Renal cortical epithelial cell (primary cell): ENCODE measurements at places on chromosomes 7 and 10. TPM values are rescaled to one million over a fixed set of nuclear protein-coding genes. Genes with fewer than 3 reads are reported as not detected.

- no peak for DNase-seq
Measured at GRCh38 chr10:101695404-101695890, 477 bp upstream of the FBXW4 start.

GRCh38 chr10:21512573-21513404 lies 12.7 kb downstream of the SKIDA1 start:
- DNase-seq, result no peak

GRCh38 chr7:136016649-136017395 lies 39.7 kb upstream of the MTPN start:
- no peak for DNase-seq

DNA sequence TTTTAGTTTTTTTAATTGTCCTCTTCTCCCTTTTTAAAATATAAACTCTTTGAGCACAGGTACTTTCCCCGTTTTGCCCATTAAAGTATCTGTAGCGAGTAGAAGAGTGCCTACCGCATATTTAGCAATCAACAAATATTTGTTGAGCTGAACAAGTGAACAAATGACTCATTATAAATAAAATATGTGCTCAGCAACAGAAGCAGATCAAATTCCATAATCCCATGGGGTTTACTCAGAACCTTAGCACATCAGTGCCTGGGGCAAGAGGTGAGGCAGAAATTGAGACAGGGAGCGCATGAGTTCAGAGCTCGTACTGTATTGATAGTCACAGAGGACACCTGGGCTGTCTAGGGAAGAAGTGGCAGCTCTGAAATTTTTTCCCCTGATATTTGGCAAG lies 161.0 kb downstream of the SEM1 start:
- DNase-seq, result peak; percentile 2

DNA sequence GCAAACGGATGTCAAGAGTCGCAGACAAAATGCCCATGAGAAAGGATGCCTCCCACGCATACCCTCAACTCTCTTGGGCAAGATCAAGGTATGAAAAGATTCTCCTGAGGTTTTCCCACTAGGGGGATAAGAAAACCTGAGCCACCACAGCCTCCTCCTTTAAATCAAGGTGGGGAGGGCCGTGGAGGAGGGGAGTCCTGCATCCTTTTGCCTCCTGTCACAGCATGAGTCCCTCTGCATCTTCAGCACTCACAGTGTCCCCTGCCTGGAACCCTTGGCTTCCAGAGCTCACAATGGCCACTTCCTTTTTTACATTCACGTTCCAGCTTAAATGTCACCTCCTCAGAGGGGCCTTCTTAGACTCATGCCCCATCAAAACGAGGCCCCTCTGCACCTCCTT lies 207.6 kb downstream of the GLI3 start:
- DNase-seq, result no peak

The PDZD7 gene
- total RNA-seq, result 1.3 and 4.7 TPM in 2 replicates

The FOXP2 gene
- 0.15 and 1.9 TPM in 2 replicates for total RNA-seq

GRCh38 chr7:90518630-90519029 lies 49.2 kb downstream of the PTTG1IP2 start:
- DNase-seq, result no peak

- no peak for DNase-seq
Measured at GRCh38 chr10:42812028-42812427, 29.4 kb downstream of the BMS1 start.

DNA sequence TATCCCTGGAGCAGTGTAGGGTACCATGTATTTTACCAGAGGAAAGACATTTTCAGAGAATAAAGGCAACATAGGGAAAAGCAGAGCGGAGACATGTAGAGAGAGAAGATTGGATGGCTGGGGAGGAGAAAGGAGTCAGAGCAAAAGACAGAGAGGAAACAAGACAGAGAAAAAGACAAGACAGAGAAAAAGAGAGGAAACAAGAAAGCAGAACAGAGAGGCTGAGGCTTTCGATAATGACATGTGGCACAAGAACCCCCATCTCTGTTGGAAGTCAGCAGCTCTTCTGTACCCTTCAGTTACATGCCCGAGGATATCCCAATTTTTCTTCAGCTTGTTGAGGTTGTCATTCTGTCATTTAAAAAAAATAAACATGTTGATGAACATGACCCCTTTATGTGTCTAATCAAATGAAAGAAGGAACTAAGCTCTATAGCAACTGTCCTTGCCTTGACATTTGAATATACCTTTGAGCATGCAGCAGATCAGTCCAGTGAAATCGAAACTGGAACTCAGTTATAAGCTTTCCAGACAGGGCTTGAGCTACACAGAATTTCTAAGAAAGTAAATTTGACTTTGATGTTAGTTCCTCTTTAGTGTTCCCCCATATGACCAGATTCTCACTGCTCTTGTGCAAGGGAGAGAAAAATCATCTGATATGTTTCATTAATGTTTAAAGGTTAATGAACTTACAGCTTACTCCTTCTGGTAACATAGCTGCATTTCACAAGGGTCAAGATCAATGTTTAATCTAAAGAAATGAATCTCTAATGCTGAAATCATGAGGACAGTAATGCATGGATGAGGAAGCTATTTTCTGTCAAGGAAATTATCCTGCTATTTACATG lies 75.1 kb upstream of the SP4 start:
- DNase-seq, result no peak

- no peak for DNase-seq
Measured at GRCh38 chr7:100127866-100128636, 1.3 kb downstream of the MBLAC1 start.

The LLCFC1 gene
- total RNA-seq, result not detected in 2 replicates

The IFIT3 gene
- 12.8 and 61.6 TPM in 2 replicates for total RNA-seq

The MLXIPL gene
- 0.15 TPM in 1 of 2 replicates, not detected in the other for total RNA-seq

DNA sequence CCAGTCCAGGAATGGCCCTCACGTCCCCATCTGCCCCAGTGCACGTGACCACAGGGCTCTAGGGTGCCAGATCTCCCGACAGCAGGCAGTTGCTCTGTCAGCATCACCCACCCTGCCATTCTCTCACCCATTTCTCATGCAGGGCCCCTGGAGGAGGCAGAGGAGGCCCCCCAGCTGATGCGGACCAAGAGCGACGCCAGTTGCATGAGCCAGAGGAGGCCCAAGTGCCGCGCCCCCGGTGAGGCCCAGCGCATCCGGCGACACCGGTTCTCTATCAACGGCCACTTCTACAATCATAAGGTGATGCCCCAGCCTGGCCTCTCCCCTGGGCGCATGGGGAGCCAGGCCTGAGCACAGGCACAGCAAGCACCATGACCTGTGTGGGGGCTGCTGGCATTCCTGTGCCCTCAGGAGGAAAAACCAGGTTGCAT lies 6.1 kb upstream of the DEPP1 start:
- DNase-seq, result no peak

GRCh38 chr7:157018997-157019608 lies 8.6 kb upstream of the MNX1 start:
- no peak for DNase-seq

DNA sequence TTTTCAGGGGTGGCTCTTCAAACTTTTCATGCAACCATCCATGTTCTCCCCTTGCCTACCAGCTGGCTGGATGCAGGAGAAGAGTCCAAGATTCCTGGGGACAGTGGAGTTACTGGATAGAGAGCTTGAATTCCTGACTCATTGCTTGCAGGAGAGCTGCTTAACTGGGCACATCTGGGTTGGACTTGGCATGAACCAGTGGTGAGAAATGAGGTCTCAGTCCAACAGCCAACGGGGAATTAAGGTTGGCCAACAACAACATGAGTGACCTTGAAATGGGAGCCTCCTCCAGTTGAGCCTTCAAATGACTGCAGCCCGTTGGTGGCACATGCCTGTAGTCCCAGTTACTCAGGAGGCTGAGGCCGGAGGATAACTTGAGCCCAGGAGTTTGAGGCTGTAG lies 58.1 kb upstream of the OPN4 start:
- no peak for DNase-seq

DNA sequence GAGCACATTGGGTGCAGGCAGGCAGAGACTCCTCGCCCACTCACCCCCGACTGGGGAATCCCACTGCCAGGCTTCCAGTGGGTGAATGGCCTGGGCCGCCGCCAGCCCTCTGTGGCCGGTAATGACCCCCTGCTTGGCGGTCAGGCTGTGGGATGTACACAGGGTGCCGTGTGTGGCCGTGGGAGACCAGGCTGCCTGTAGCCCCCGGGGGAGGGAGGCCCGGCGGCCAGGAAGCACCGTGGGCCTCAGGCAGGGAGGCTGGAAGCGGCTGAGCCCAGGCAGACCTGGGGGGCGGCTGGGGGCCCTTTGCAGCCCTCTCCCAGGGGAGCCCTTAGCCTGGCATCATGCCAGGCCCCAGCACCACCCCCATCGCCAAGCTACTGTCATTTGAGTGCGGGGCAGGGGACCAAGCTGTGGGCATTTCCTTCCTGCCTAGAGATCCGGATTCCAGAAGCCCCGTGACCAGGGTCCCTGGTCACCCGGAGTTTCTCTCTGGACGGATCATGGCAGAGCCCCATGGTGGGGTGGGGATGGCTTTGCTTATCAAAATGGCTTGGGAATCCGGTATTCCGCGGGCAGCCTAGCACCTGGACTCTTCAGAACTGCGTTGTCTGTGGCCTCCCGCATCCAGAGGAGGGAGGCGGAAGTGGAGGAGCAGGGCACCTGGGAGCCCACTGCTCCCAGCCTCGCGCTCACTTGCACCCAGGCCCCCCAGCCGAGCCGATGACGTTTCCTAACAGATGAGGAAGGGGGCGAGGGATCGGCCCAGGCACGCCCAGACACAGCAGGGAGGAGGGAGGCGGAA lies 1.1 kb downstream of the TTYH3 start:
- DNase-seq, result peak; percentile 74

DNA sequence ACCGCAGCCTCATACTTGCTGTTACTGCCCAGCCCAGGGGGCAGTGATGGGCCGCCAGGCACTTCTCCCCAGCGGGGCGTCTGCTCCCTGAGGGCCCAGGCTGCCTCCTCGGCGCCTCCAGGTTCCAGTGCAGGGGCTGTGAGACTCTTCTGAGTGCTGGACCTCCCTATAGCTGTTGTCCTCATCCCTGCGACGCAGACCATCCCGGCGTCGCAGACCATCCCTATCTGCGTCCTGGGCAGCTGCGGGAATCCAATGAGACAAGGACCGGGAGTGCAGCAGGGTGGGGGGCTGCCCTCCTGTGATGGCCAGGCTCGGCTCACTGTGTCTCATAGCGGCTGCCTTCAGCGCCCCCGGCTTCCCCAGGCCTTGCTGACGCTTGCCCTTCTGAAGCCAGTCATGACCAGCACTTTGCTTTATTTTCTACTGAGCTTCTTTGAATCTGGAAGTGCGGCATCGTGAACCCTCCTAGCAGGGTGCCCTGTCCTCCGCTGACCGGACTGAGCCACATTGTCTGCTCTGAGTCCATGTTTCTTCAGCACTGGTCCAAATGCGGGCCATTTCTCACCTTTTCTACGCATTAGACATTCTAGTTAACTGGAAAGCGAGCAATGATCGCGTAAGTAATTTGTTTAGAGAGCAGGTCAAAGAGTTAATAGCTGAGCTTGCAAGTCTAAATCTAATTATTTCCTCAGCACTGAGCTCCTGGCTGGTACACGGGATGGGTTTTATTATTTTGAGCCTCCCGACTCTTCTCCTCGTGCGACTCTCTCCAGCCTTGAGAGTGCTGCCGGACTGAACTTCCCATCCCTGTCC lies 339.5 kb downstream of the WDR37 start:
- no peak for DNase-seq

GRCh38 chr7:47435889-47436312 lies 146.0 kb downstream of the TNS3 start:
- DNase-seq, result peak; percentile 75

- peak; percentile 33 for DNase-seq
Measured at GRCh38 chr10:132534391-132535064, 3.1 kb upstream of the INPP5A start.

DNA sequence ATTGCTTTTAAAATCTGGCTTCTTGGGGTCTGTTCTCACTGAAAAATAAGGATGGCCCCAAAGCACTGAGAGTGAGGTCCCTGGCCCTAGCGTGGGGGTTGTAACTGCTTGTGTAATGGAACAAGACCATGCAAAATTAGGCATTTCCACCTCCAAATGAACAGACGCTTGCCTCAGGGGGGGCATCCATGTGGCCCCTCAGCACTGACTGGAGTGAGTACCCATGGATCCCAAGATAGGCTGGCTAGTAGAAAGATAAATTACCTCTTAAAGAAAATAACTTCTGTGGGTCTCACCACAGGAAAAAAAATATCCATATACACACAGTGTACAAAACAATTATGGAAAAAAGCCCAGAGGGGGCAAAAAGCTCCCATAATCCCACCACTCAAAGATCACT lies 15.2 kb upstream of the CPA1 start:
- no peak for DNase-seq

DNA sequence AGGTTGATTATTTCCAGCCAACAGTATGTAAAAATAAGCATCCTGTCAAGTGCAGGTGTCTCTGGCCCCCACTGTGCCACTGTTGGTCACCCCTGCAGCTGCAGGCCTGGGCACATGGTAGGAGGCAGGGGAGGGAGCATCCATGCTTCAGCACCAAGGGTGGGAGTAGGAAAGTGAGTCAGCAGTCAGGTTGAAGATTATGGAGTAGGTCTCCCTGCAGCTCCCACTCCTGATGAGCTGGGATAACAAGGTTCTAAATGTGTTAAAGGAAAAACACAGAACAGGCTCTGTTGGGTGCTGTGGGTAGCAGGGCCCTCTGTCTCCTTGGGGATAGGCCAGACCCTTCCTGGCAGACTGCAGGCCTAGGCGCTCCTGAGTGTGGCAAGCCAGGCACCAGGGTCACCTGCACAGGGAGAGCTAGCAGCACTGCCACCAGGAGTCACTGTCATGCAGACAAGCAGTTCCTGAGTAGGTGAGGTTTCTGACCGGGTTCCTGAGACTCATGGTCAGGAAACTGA lies 59.3 kb downstream of the NUDCD3 start:
- peak; percentile 50 for DNase-seq

The IPMK gene
- 8.5 and 11.1 TPM in 2 replicates for total RNA-seq

DNA sequence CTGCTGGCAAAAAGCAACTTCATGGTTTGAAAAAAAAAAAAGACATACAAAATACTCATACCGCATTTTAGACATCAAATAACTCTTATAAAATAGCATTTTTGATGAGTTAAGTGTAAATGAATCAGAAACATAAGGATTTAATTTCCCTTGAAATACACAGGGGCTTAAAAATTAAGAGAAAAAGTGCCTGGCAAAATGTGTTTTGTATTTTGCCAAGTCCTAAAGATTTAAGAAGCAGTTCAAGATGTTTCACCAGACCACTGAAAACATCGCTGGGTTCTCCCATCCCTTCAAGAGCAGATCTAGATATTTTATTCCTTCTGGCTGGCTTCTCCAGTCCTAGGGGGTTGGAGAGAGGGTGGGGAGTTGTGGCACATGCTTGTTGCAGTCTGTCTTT lies 396.4 kb downstream of the INHBA start:
- no peak for DNase-seq

GRCh38 chr10:51215951-51216834 lies 141.9 kb downstream of the PRKG1 start:
- DNase-seq, result no peak

GRCh38 chr10:60123668-60124067 lies 217.3 kb upstream of the CCDC6 start:
- peak; percentile 70 for DNase-seq

The GPNMB gene
- 11.5 and 120 TPM in 2 replicates for total RNA-seq

The GATA3 gene
- 0.52 and 3.9 TPM in 2 replicates for total RNA-seq

The KNDC1 gene
- total RNA-seq, result 0.25 TPM in 1 of 2 replicates, not detected in the other
